Spleen (tissue), 13 donors: ENCODE measurements at places on chromosomes 13 and 19. TPM values are rescaled to one million over a fixed set of nuclear protein-coding genes. Genes with fewer than 3 reads are reported as not detected.
A peak's percentile ranks its signal among the peaks of the same experiment; 100 is the strongest.

DNA sequence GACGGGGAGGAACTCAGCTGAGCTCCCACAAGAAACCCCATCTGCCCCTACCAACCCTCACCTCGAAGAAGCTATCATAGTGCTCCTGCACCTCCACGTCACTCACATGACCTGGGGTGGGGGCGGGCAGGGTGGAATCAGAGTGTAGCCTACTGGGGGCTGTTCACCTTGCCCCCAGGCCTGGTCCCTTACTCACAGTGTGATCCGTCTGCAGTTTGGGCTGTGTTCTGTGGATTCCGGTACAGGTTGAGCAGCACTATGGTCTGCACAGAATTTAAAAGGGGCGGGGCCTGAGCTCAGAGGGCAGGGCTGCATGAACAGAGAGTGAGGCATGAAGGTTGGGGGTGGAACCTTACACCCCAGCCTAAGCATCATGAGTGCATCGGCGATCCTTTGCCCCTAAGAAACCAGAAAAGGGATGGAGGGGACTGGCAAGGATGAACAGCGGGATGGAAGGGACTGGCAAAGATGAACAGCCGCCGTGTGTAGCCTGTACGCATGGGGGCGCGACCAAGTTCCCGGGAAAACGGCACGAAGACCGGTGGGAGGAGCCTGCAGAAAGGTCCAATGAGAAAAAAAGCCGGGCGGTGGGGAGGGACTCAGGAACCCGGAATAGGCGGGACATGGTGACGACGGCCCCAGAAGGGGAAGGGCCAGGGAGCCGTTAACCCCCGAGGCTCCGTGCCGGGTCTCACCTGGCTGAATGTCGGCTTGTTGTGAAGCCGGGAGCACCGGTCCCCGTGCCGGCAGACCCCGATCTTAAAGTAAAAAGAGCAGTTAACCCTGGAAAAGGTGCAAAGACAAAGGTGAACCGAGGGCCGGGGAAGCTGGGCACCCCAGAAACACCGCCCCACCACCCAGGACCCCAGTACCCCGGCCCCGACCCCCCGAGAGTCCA is 539 bp downstream of the U2AF1L4 start:
- peak overlapping the region; percentile 79 for H3K4me3 ChIP-seq
- H3K27ac ChIP-seq = peak overlapping the region; percentile 99
- DNase-seq = peak; percentile 98
- H3K36me3 ChIP-seq = no peaks in the 10 kb centered on the region
- H3K4me1 ChIP-seq = peaks cover 89% of the 10 kb centered on the region
- no peaks in the 10 kb centered on the region for H3K27me3 ChIP-seq

DNA sequence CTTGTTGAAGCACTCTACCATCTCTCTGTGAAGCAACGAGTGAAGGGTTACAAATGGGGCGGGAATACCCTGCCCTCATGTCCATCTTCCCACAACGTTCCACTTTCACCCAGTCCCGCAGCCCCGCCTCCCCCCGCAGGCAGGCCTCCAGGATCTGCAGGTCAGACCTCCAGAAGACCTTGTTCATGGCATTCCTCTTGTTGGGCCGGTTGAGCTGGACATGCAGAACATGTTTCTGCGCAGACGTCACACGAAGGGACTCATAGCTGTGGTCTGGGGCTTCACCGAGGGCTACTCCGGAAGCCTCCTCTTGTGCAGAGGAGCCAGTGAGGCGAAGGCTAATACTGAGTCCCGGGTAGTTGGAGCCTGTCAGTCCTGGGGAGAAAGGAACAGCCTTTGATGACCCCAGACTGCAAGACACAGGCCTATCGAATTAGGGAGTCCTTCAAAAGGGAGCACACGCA is 420 bp downstream of the ECH1 start:
- peak overlapping the region; percentile 42 for H3K4me3 ChIP-seq
- peaks cover 38% of the 10 kb centered on the region for H3K36me3 ChIP-seq
- DNase-seq = peak; percentile 86
- H3K27ac ChIP-seq = peak overlapping the region; percentile 97
- no peaks in the 10 kb centered on the region for H3K27me3 ChIP-seq

- peak overlapping the region; percentile 72 for H3K27ac ChIP-seq
- no peaks in the 10 kb centered on the region for H3K36me3 ChIP-seq
- peaks cover 6% of the 10 kb centered on the region for H3K27me3 ChIP-seq
- no peak for DNase-seq
- no peak overlapping the region for H3K4me3 ChIP-seq
Observed at GRCh38 chr13:33721724-33722123, 96.2 kb upstream of the RFC3 start.

GRCh38 chr13:111046590-111047141 is 68.4 kb upstream of the ARHGEF7 start:
- no peak for DNase-seq
- no peak overlapping the region for H3K4me3 ChIP-seq
- no peak overlapping the region for H3K27ac ChIP-seq
- H3K27me3 ChIP-seq = no peaks in the 10 kb centered on the region
- no peaks in the 10 kb centered on the region for H3K36me3 ChIP-seq
- H3K4me1 ChIP-seq = peaks cover 24% of the 10 kb centered on the region

DNA sequence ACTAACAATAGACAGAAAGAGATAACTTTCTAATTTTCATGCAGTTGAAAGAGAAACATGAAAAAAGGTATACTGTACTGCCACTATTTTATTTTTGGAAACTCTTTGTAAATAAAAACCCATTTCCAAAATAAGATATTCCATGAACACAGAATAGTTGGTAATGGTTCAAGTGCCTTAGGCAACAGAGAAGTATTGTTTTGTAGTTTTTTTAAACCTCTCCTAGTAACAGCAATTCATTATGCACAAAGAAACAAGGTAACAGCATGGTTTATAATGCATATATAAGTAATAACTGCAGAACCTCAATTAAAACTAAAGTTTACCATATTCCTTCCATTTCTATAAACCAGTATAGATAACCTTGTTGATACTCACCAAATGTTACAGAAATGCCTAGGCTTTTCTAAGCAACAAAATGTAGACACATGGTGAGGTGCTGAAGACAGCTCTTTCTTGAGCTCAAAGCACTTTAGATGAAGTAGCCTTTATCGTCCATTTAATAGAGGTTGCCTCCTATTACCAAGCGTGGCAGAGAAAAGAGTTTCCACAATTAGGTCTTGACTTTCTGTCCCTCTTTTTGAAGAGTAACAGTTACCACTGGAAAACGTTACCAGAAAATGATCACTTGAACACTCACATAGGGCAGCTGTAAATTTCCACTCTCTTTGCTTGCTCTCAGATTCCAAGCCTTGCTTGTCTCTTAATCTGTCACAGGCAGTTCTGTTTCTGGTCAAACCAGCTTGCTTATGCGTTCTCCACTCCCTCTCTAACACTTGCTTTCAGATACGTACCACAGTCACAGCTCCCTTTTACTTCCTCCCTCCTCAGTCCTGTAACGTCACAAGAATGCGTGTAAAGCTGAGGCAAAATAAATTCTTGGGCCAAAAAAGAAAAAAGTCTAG is 42.9 kb downstream of the CAB39L start:
- H3K27ac ChIP-seq = peak overlapping the region; percentile 53
- H3K27me3 ChIP-seq = no peaks in the 10 kb centered on the region
- H3K4me3 ChIP-seq = peak overlapping the region; percentile 24
- no peaks in the 10 kb centered on the region for H3K4me1 ChIP-seq

DNA sequence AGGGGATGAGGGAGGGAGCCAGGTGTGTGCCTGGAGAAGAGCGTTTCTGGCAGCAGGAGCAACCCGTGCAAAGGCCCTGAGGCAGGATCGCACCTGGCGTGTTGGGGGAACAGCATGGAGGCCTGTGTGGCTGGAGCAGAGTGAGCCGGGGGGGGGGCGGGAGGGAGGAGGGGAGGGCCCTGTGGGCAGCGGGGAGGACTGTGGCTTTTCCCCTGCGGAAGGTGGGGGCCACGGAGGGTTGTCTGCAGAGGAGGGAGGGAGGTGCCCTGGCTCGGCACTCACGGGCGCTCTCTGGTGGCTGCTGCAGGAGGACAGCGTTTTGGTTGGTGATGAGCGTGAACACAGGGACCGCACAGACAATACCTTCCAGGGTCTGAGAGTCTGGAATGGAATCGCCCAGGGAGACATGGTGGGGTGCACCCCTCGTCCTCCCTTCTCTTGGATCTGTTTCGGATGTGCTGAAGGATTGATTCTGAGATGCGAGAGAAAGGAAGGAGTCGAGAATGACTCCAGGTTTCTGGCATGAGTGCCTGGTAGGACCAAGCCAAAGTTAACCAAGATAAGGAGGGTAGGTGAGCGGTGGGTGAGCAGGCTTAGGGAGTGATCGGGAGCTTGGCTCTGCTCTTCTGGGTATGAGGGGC is 6.5 kb downstream of the RAB11B start:
- H3K27ac ChIP-seq = no peak overlapping the region
- DNase-seq = peak; percentile 87
- peaks cover 81% of the 10 kb centered on the region for H3K4me1 ChIP-seq
- no peaks in the 10 kb centered on the region for H3K36me3 ChIP-seq

DNA sequence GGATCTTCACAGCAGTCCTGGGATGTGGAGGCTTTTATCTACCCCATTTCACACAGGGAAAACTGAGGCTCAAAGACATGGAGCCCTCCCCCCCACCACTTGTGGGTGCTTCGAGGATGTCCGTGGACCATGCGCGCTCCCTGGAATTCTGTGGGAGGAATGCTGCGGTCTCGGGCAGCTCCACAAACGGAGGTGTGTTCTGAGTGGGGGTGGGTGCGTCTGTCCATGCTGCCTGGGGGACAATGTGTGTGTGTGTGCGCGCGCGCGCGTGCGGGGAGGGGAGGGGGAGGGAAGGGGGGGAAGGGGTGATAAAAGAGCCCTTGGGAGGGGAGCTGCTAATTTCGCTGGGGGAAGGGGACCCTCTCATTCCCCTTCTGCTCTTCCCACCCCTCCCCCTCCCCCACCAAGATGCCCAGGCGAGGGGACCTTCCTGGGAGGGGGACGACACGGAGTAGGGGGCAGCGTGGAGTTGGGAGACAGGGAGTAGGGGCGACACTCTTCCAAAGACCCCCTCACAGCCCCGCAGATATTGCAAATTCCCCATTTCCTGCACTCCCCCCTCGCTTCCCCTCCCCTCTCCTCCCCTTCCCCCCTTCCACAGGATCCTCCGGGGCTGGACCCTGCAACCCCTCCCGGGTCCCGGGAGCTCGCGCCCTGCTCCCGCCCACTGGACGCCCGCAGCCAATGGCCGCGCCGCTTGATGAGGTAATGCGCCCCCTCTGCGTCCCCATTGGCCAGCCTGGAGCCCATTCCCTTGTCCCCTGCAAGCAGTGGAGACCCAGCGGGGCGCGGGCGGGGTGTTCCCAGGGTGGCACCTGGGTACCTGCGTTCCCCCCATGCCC is 18.9 kb upstream of the ZNRF4 start:
- no peaks in the 10 kb centered on the region for H3K4me1 ChIP-seq
- no peak overlapping the region for H3K4me3 ChIP-seq
- no peak for DNase-seq
- H3K36me3 ChIP-seq = no peaks in the 10 kb centered on the region
- no peak overlapping the region for H3K27ac ChIP-seq

DNA sequence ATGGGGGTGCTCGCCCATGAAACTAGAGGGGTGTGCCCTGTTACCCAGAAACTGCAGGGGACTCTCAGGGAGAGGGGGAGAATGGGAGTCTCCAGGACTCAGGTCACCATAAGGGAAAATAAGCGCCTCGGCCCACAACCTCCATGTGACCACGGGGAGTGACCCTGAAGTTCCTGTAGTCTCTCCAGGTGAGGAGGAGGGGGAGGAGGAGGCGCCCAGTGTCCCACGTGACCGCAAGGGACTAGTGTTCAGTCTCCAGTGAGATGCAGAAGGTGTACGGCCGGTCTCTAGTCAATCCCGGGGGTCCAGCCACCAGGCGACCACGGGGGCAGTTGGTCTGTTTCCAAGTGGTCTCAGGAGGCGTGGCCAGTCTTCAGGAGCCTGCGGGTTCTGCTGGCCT is 16.0 kb downstream of the TM6SF2 start:
- no peak overlapping the region for H3K4me3 ChIP-seq
- H3K36me3 ChIP-seq = no peaks in the 10 kb centered on the region
- H3K4me1 ChIP-seq = peaks cover 15% of the 10 kb centered on the region

DNA sequence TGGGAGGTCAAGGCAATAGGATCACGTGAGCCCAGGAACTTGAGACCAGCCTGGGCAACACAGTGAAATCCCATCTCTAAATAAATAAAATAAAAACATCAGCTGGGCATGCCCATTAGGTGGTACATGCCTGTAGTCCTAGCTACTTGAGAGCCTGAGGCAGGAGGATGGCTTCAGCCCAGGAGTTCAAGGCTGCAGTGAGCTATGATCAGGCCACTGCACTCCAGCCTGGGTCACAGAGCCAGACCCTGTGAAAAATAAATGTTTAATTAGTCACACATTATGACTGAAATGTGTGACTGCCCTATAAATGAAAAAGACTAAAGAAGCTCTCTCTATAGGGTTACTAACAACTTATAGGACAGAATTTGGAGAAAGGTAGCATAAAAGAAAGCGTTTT is 37.7 kb downstream of the USP12 start:
- H3K27me3 ChIP-seq = no peaks in the 10 kb centered on the region
- DNase-seq = no peak
- H3K4me3 ChIP-seq = no peak overlapping the region
- H3K4me1 ChIP-seq = peaks cover 26% of the 10 kb centered on the region

DNA sequence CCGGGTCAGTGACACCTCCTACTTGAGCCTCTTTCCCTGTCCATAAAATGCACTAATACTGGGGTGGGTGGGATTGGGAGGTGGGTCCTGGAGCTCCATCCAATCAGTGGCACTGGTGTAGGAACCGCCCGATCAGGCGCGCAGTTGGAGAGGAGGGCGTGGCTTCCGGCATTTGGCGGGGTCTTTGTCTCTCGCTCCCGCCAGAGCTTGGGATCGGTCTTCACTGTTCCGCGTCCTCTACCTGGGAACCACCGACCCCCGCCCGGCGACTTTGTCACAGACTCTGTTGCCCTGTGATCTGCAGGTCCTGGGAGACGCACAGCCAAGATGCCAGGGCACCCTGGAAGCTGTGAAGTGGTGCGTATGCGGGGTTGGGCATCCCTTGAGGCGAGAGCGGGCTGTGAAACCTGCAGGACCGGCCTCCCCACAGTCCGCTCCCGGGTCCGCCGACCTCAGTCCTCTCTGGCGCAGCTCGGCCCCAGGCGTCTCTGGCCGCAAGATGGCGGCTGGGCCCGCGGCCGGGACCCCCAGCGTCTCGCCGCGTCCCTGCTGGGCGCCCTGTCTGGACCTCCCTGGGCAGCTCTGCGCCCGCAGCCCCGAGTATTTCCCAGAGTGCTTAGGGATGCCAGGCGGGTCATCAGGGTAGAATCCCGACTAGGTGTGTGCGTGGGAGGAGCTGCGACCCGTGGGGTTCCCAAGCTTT is 41.6 kb upstream of the ZNF730 start:
- peak overlapping the region; percentile 53 for H3K4me3 ChIP-seq
- peaks cover 11% of the 10 kb centered on the region for H3K27me3 ChIP-seq
- DNase-seq = peak; percentile 71
- H3K27ac ChIP-seq = no peak overlapping the region
- H3K36me3 ChIP-seq = no peaks in the 10 kb centered on the region
- peaks cover 28% of the 10 kb centered on the region for H3K4me1 ChIP-seq

GRCh38 chr19:6250024-6250615 is 29.7 kb downstream of the MLLT1 start:
- H3K27me3 ChIP-seq = no peaks in the 10 kb centered on the region
- H3K27ac ChIP-seq = no peak overlapping the region
- no peaks in the 10 kb centered on the region for H3K36me3 ChIP-seq
- DNase-seq = no peak

The CGB7 gene
- total RNA-seq = not detected

The SULT2A1 gene
- total RNA-seq = not detected

The CACNG7 gene
- not detected for total RNA-seq

The MATK gene
- 22.6 TPM for total RNA-seq

The CEACAM4 gene
- 22.3 TPM for total RNA-seq

The ETV2 gene
- total RNA-seq = not detected

The ZNF558 gene
- total RNA-seq = 22.3 TPM

The SYT3 gene
- 0.28 TPM for total RNA-seq

The PEPD gene
- 69.0 TPM for total RNA-seq
